ENCODE measurements at places on chromosomes 16 and 17. TPM values are rescaled to one million over a fixed set of nuclear protein-coding genes. Genes with fewer than 3 reads are reported as not detected.
A peak's percentile ranks its signal among the peaks of the same experiment; 100 is the strongest.

Gene OR4D1
- not detected for total RNA-seq

Gene ZSCAN10
- total RNA-seq = 0.16 TPM

Gene NCBP3
- 23.5 TPM for total RNA-seq

Gene HBQ1
- total RNA-seq = not detected

Gene FZD2
- total RNA-seq = 0.28 TPM

Gene GRIN2C
- total RNA-seq = 0.74 TPM

Gene C17orf50
- not detected for total RNA-seq

Gene LLGL1
- total RNA-seq = 6.6 TPM

Gene PDIA2
- total RNA-seq = not detected

Gene GUCY2D
- not detected for total RNA-seq

Gene C16orf54
- total RNA-seq = 0.47 TPM

Gene HOXB3
- 1.6 TPM for total RNA-seq

Gene PERCC1
- total RNA-seq = not detected

Gene OSGIN1
- 25.1 TPM for total RNA-seq

Gene NPIPB6
- total RNA-seq = 0.76 TPM

Gene HS3ST3B1
- 0.64 TPM for total RNA-seq

Gene AARS1
- 86.3 TPM for total RNA-seq

- no peak for DNase-seq
Measured at GRCh38 chr17:79483842-79484241, 127.0 kb downstream of the RBFOX3 start.

- DNase-seq = no peak
Measured at GRCh38 chr17:69539781-69540319, 125.4 kb downstream of the MAP2K6 start.

- no peak for DNase-seq
Measured at GRCh38 chr17:9484789-9485188, 90.8 kb downstream of the STX8 start.

- DNase-seq = no peak
Measured at GRCh38 chr17:37092071-37092470, 143.3 kb downstream of the AATF start.

DNA sequence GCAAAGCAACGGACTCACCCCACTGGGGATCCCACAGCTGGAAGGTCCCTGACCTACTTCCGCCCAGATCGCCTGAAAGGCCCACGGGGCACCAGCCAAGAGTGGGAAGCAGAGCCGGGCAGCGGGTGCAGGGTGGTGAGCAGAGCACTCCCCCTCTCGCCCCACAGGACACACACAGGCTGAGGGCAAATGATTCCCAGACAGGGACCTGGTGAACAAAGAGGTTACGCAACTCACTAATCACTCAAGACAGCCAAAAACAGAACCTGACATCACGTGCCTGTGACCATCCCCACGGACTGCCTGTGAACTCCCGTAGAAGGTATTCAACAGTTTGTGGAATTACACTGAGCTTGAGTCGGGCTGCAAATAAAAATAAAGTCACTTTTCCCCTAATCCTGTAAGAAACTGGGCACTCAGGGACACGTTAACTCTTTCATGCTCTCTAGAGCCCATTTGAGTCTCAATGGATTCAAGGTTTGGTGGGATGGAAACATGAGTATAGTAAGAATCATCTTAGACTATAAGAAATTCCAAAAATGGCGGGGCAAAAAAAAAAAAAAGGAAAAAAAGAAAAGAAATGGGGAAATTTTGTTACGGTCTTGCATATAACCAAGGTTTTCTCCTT, 396.1 kb downstream of the SOX9 start:
- DNase-seq = peak; percentile 63

- no peak for DNase-seq
Measured at GRCh38 chr16:72873044-72873443, 174.9 kb downstream of the ZFHX3 start.

DNA sequence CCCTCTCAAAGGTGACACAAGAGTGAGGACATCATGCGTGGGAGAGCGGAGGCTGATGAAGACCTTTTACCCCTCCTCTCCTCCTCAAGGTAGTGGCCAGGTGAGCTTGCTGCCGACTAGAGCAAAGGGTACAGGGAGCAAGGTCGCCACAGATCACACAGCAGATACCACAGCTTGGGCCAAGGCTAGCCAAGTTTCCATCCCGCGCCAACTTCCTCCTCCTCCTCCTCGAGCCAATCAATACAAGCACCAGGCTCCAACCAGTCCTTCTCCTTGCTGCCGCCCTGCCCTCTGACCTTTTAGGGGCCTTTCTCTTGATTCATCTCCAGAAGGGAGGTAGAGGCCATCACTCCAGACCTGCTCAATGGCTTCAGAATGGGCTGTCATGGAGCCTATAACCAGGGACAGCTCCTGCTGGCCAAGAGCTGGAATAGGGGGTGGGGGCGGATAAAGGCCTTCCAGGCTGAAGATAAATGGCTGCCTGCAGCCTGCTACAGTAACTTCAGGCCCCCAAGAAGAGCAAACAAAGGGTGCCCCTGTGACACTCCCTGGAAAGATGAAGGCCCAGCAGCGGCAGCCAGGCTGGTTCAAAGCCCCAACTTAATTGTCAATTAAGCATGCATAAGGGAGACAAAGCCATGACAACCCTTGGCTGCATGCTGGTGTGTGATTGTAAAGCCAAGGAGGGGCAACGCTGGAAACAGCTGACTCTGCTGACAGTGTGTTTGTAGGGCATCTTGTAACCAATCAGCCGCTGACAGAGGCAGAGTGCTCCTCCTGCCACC, 17.8 kb downstream of the HNF1B start:
- DNase-seq = no peak

GRCh38 chr16:526181-527014, 1.1 kb upstream of the CAPN15 start:
- no peak for DNase-seq

GRCh38 chr17:44915862-44916780, 821 bp upstream of the GFAP start:
- DNase-seq = no peak

DNA sequence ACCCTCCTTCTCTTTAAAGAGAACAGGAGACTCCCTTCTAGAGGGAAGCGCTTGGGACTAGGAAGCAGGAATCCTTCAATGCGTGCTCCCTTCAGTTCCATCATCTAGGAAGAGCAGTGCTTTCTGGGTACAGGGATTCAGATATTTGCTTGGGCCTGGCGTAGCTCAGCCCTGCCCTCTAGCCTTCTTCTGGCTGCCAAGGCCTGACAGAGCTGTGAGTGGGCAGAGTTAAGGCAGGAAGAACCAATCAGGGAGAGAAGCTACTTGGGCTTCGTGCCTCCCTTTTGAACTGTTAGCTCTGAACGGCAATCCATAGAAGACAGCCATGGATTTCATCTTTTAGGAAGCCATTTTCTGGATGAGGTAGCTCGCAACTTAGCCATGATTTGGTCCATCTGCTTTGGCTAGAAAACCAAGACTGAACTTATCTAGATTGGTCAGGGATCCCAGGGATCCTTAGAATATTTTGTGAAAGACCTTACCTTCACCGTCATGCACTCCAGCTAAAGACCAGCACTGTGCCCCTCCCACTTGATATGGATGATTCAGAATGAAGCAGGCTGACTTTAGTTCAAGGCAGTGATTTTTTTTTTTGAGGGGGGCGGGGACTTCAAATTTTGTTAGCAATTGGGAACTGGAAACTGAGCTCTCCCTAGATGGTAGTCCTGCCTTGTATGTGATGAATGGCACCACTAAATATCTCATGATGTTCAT, 2.5 kb upstream of the CORO6 start:
- peak; percentile 46 for DNase-seq

- no peak for DNase-seq
Measured at GRCh38 chr16:7400117-7400890, 67.7 kb downstream of the RBFOX1 start.

- DNase-seq = peak; percentile 69
Measured at GRCh38 chr16:54285414-54286089, 1.0 kb downstream of the IRX3 start.

DNA sequence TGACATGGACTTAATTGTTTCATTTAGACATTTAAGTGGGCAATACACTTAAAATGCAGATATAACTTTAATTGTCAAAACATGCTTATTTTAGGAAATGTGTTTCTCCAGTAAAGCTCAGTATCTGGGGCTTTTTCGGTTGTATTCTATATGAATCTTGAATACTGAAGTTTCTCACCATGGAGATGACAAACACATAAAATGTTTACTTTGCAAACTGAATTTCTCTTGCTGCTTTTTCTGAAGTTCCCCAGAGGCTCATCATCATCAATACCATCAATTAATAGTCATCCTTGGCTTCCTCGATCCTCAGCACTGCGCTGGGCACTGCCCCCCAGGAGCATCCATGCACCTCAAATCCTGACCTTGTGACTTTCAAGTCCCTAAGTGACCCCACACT, 227.3 kb downstream of the WWOX start:
- no peak for DNase-seq

GRCh38 chr17:79939755-79940458, 95.8 kb downstream of the TBC1D16 start:
- no peak for DNase-seq

DNA sequence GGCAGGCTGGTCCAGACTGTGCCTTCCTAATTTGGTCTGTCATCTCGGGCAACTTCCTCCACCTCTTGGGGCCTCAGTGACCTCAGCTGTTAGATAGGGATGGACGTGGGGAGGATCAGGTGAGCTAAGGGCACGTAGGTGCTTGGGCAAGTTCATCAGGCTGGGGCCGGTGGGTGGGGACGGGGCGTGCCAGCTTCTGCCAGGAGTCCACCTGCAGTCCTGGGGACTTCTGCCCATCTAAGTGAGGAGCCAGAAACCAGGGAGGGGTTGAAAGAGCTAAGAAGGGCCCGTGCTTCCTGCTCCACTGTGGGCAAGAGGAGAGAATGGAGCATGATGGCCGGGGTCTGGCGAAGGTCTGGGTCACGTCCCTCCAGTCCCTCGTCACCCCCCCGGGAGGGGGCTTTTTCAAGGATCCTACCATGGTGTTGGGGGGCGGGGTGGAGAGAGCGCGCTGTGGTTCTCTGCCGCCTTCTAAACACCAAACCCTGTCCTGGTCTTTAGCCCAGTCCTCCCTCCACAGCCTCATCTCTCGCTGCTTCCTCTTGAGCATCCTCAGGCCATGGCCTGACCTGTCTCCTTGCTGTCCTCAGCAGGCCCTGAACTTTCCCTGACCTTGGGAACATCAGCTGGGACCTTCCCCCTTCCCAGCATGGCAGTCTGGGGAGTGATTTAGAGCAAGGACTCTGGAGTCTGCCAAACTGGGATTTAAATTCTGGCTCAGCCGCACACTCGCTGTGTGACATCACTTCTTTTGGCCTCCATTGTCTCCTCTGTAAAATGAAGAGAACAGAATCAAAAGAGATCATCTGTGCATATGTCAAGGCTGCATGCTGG, 21.6 kb downstream of the SPNS2 start:
- no peak for DNase-seq

DNA sequence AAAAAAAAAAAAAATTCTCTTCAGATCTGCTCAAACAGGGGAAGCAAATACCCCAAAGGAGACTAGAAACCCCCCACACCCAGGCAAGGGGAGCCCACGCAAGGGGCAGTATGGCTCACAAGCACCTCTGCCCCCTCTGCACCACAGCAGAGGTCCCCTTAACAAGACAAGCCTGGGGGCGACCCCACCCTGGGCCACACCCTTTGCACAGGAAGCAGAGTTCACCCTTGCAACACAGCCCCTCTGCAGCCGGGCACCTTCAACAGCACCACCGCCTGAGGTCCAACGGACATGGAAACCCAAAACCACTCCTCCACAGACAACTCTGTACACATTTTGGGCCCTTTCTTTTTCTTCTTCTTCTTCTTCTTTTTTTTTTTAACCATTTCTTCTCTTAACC, 12.8 kb downstream of the AXIN1 start:
- no peak for DNase-seq

GRCh38 chr17:60138769-60139437, 10.9 kb upstream of the CA4 start:
- peak; percentile 32 for DNase-seq

DNA sequence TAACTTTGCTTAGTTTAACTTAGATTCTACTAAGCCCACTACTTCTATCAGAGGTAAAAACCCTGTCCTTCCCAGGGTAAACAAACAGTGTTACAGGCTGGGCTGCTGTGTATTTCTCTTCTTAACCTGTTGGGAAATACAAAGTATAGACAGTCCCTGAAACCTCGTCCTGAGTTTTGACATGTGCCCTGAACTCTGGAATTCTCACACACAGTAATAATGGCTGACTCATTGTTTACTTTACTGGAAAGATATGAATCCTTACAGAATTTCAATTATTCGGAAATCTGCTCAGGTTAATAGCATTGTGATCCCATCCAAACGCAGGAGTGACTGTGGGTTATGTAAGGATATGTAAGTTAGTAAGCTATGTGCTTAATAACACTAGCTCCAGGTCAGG, 199.1 kb downstream of the TMEM114 start:
- no peak for DNase-seq

- no peak for DNase-seq
Measured at GRCh38 chr17:20775331-20775730, 195.8 kb downstream of the CDRT15L2 start.

DNA sequence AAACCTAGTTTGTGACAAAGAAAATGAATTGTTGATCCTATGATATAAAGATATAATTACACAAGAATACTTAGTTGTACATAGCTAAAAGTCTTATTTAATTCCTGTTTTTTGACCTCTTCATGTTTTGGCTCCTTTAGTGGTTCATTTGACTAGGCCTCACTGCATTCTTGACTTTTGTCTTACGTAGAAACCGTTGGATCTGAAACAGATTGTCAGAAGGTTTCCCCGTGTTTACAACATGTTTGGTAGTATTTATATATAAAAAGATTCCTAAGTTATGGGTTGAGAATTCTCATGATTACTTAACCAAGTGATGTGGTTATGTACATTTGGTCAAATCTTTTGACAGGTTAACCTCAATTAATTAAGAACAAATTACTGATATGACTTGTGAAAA, 162.8 kb downstream of the BCAS3 start:
- no peak for DNase-seq

- DNase-seq = no peak
Measured at GRCh38 chr16:19175492-19176262, 7.6 kb downstream of the SYT17 start.

GRCh38 chr16:53600126-53600525, 97.1 kb upstream of the AKTIP start:
- no peak for DNase-seq

- no peak for DNase-seq
Measured at GRCh38 chr17:1820528-1821252, 9.0 kb downstream of the SMYD4 start.

DNA sequence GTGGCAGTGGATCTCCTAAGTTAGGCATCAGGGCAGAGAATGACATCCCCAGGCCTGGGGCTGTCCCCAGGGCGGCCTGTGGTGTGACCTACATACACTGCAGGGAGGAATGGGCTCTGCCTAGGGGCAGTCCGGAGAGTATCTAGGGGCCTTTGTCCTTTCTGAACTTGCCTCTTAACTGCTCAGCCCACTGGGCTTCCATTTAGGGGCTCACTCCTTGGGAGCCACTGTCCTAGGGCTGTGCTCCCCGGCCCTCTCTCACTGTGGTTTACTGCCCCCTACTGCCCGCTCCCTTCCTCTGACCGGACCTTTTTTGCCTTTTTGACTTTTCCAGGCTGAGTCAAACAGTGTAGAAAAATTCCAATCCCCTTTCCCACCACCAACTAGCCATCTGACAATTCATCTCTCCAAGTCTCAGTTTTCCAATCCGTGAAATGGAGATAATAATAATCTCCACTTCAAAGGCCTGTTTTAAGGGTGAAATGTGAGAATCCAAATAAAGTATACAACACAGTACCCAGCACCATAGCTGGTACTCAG, 66.8 kb downstream of the DNAH3 start:
- DNase-seq = peak; percentile 64

Data from psoas muscle (tissue), 8 donors.